ENCODE measurements at places on chromosomes 16 and 17. TPM values are rescaled to one million over a fixed set of nuclear protein-coding genes. Genes with fewer than 3 reads are reported as not detected.
A peak's percentile ranks its signal among the peaks of the same experiment; 100 is the strongest.

The HEATR9 gene
- total RNA-seq: not detected

DNA sequence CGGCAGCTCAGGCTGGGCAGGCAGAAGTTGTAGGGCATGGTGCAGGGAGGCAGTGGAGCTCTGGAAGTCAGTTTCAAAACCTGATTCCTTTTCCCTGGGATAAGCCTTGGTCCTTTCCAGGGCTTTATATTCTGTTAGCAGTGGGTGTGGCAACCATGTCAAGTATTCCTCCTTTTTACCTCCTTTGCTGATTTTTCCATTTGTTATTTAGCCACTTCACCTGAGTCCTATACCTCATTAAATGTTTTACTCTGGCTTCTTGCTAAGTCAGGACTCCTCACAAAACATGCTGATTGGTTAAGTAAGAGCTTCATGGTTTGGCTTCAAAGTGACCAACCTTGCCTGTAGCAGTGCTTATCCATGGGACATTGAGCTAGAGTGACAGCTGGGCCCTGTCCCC lies at the start of gene KRT33B:
Gene KRT33B, minus strand, starts transcription at position 101 of the 400 bp plus-strand sequence. Its CDS starts 63 bp downstream, at position 38.
- no peak for DNase-seq

GRCh38 chr17:78148286-78149016 lies 2.3 kb downstream of the C17orf99 start:
- DNase-seq: no peak

The PRRT2 gene
- total RNA-seq: 1.1 TPM

The KRT28 gene
- total RNA-seq: not detected

The PRSS33 gene
- total RNA-seq: not detected

GRCh38 chr17:16926571-16927451 lies 45.1 kb downstream of the TNFRSF13B start:
- peak; percentile 40 for DNase-seq

GRCh38 chr17:29655323-29655722 lies 32.6 kb upstream of the CORO6 start:
- DNase-seq: no peak

- no peak for DNase-seq
Observed at GRCh38 chr16:29835926-29836325, 15.7 kb downstream of the MVP start.

- no peak for DNase-seq
Observed at GRCh38 chr17:17549732-17550366, 41.7 kb downstream of the PEMT start.

- DNase-seq: no peak
Observed at GRCh38 chr17:42920922-42921321, 20.3 kb downstream of the G6PC1 start.

The TMUB2 gene
- 28.3 TPM for total RNA-seq

- DNase-seq: no peak
Observed at GRCh38 chr17:60355663-60356594, 36.0 kb downstream of the USP32 start.

DNA sequence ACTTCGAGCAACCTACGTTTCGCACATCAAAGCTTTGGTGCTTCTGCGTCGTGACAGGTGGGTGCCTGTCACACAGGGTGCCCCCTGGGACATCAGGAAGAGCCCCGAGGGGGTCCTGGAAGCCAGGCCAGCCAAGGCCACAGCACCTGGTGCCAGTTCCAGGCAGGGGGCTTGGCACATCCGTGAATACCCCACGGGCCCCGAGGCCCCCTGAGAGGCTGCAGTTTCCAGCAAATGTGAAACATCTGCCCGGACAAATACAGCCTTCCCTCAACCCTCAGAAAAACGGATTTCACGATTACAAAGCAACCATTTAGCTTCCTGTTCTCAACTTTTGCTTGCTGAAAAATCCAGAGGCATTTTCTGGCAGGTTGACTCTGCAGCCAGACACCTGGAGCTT lies 109.3 kb upstream of the METRNL start:
- DNase-seq: no peak

The SEZ6 gene
- total RNA-seq: not detected

The ACE gene
- 0.63 TPM for total RNA-seq

DNA sequence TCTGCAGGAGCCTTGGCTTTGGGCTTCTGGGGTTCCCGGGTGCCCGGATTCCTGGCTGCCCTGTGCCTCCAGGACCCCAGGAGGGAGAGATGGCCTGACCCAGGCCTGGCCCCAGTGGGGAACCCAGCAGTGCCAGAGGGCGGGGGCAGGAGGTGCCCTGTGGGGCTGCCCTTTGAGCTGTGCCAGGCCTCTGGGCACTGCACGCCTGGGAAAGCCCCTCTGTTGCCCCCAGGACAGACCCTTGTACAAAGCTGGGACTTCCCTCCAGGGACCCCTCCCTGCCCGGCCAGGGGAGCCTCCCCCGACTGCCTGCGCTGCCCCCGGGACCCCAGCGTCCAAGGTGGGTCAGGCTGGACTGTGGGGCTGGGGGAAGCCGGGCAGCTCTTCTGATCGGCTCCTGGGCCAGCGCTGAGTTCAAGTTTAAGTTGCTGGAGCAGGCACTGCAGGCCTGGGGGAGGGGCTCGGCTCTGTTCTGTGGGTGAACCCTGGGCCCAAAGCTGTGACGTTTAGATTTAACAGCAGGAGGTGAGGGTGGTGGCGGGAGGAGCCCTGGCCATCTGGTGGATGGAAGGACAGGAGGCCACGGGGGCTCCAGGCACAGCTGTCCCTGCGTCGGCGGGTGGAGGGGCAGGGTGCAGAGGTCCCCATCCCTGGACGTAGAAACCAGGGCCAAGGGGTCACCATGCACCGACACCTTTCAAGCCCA lies 27.6 kb upstream of the C1QTNF8 start:
- no peak for DNase-seq

- no peak for DNase-seq
Observed at GRCh38 chr17:78976907-78977680, 2.6 kb downstream of the LGALS3BP start.

- no peak for DNase-seq
Observed at GRCh38 chr17:79837888-79838521, 1.2 kb downstream of the CBX4 start.

GRCh38 chr17:67993998-67994361 lies 2.3 kb downstream of the C17orf58 start:
- DNase-seq: no peak

The CTRB1 gene
- not detected for total RNA-seq

DNA sequence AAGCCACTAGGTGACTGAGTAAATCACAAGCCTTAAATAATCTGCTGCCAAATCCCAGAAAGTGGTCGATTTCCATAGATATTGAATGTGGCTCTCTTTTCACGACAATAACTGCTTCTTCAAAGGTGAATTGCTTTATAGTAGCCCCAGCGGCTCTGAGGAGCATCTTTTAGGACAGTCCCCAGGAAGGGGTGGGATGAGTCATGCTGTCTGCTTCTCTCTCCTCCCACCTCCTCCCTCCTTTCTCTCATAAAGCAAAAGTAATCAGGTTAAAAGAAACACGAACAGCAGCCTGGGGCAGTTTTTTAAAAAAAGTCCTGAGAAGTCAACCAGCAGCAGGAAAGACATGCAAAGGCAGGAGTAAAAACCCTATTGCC lies 1.8 kb downstream of the KIAA0513 start:
- DNase-seq: peak; percentile 50

DNA sequence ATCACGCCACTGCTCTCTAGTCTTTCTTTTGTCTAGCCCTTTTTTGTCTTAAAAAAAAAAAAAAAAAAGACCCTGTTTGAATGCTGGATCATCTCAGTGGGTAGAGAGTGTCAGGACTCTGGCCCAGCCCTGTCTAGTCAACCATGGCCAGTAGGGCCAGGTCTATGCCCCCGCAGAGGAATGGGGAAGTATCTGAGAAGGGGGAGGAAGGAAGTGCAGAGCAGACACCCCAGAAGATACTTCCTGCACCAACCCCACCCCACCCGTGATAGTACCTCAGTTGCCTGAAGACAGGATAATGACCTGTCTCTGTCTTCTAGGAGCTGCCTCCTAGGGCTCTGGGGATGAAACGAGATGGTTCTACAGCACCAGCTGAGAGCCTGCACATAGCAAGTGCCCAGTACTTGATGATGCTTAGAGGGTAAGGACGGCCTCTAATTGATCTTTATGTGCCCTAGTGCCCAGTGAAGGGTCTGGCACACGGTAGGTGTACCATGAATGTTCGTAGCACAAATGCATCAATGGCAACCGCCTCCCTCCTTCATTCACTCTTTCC lies 55.4 kb downstream of the ABAT start:
- DNase-seq: no peak

DNA sequence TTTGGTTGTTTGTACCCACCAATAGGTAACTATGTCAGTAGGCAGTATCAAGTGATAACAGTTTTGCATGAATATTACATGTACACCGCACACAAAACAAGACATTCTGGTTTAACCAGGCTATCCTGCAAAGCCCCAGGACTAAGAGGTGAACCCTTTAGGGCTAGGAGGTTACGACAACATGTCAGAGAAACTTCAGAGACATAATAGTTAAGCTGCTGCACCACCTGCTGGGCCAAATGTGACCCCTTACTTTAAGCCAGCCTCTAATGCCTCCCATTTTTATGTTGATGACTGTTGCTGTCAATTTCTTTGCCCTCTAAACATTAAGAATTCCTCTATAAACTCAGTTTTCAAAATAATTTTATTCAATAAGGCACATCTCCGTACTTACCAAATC lies 15.4 kb downstream of the SRP68 start:
- no peak for DNase-seq

The CCR7 gene
- total RNA-seq: not detected

DNA sequence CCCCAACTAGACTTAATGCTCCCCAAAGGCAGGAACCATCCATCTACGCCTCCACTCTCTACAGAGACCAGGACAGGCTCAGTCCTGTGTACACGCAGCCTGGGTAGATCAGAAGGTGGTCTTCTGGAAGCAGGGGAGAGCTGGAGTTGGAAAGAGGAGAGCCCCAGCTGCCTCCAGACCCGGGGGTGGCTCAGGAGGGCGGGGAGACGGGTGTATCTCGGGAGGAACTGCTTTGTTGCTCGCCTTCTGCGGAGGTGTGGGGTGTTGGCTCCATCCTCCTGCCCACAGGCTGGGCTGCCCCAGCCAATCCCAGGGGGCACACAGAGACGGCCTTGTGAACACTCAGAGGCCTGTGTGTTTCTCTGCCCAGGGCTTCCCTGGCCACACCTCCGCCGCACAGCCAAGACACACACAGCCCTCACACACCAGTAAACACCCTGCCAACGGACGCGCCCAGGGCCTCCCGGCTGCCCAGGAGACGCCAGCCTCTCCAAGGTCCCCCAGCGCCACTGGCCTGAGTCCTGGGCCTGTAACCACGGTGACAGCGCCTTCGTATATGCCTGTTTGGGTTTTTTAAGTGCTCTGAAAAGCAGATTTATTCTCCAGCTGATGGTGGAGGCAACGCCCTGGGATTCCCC lies 143.4 kb upstream of the CDC42EP4 start:
- no peak for DNase-seq

GRCh38 chr17:30824002-30824355 lies 513 bp downstream of the CRLF3 start:
- DNase-seq: peak; percentile 14

DNA sequence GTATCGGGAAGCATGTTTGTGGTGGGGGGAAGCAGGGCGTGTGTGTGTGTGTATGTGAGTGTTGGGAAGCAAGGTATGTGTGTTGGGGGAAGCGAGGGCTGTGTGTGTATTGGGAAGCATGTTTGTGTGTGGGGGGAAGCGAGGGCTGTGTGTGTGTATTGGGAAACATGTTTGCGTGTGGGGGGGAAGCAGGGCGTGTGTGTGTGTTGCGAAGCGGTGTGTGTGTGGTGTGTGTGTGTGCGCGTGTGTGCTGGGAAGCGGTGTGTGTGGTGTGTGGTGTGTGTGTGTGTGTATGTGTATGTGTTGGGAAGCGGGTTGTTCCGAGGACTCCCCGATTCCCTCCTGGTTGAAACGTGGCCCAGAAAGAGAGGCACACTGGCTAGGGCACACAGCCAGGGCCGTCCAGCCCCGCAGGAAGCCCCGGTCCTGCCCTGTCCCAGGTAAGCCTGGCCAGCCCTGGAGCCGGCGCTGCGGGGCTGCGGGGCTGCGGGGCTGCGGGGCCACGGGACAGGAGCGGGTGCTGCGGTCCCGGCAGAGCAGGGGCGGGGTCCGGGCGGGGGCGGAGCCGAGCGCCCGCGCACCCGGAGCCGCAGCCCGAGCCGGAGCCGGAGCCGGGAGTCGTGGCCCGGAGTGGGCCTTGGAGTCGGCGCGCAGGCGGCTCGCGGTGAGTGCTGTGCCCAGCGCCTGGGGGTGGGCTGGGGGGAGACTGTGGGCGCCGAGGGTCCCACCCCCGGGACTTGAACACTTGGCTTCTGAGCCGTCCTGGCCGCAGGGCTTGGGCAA lies at the start of gene NOD2:
Gene NOD2, plus strand, starts transcription at position 608 of the 783 bp plus-strand sequence. CDS start 5,890 bp downstream, outside the sequence.
- DNase-seq: no peak

- DNase-seq: no peak
Observed at GRCh38 chr17:8468127-8468526, 32.4 kb downstream of the NDEL1 start.

DNA sequence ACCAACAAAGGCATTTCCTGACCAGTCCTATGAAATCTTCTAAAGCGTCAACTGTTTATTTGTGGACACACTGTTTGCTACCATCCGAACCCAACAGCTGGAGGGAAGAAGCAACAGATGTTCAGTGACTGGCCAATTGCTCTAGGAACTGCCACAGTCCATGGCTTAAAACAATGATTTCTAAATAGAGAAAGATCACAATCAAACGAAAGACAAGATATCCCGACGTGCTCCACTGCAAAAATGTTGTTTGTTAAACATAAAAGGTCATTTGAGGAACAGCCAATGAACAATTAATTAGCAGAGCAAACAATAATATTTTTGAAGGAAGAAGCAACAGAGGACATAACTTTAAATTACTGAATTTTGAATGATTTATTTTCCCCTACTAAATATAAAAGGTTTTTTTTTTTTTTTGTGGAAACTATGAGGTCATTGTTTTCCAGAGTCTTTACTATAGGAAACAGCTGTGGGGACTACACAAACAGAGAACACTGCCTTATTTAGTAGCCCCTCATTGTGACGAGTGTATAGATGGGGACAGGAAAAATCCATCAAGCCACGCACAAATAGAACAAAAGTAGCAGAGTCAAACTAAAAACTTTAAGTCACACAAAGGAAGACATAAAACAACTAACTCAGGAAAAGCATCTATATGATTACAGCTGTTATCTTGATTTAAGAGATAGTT lies 17.2 kb downstream of the USP31 start:
- peak; percentile 65 for DNase-seq

The TP53TG3F gene
- not detected for total RNA-seq

DNA sequence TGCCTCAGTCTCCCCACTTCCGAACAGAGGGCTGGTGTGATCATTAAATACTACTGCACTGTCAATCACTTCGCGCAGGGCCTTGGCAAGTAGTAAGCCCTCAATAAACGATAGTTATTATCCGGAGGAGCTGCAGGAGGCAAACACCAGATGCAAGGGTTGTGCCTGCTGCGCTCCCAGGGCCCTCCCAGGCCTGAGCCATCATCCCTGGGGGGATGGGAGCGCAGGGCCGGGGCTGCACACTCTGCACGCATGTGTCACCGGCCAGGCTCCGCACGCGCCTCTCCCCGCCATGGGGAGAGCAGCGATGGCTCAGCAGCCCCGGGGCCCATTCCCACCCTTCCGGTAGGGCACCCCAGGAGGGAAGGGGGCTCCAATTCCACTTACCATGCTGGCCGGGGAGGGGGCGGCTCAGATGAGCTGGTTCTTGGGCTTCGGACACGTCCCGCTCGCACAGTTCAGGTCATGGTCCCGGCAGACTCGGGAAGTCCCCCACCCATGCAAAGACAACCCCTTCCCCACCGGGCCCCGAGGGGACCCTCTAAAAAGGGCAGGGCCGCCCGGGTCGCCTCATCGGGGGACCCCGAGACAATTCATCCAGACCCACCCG lies 681 bp downstream of the XPO6 start:
- peak; percentile 79 for DNase-seq

- DNase-seq: no peak
Observed at GRCh38 chr17:75450270-75450669, 6.2 kb upstream of the TMEM94 start.
